ENCODE measurements at places on chromosomes 4 and X. TPM values are rescaled to one million over a fixed set of nuclear protein-coding genes. Genes with fewer than 3 reads are reported as not detected.

DNA sequence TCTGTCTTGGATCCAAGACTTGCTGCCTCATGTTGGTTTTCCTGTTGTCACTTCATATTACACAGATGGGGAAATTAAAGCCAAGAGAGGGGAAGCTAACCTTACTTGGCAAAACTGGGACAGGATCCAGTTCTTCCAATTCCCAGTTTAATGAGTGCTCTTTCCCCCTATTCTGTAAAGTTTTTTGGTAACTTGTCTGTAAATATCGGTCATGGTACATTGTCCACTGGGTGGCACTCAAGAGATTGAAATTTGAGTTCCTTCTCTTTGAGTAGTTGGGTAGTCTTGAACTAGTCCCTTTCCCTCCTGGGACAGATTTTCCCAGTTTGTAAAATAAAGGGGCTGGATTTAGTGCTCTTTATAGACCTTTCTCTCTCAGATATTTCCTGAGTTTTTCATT is 12.4 kb upstream of the EOLA2 start:
- H3K36me3 ChIP-seq = no peaks in the 10 kb centered on the region
- DNase-seq = peak; percentile 35
- H3K4me1 ChIP-seq = no peaks in the 10 kb centered on the region
- no peaks in the 10 kb centered on the region for H3K27me3 ChIP-seq
- no peak overlapping the region for H3K27ac ChIP-seq

DNA sequence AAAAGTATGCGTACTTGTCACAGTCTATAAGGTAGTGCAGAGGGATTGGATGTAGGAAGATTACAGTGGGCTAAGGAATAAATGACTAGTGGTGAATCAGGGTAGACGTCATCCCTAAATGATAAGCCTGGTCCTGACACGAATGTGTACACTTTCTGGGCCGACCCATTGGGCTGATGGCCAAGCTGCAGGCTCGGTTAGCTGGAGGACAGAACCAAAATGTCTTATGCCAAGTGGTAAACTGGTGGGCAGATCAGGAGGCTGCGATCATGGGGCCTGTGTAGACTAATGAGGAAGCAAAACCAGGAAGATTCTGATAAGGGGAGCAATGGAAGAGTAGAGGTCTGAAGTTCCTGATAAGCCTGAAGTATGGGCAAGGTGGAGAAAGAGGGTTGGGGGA is 272.8 kb upstream of the GATB start:
- no peaks in the 10 kb centered on the region for H3K27me3 ChIP-seq
- no peak overlapping the region for H3K27ac ChIP-seq
- no peaks in the 10 kb centered on the region for H3K36me3 ChIP-seq
- no peaks in the 10 kb centered on the region for H3K4me1 ChIP-seq

DNA sequence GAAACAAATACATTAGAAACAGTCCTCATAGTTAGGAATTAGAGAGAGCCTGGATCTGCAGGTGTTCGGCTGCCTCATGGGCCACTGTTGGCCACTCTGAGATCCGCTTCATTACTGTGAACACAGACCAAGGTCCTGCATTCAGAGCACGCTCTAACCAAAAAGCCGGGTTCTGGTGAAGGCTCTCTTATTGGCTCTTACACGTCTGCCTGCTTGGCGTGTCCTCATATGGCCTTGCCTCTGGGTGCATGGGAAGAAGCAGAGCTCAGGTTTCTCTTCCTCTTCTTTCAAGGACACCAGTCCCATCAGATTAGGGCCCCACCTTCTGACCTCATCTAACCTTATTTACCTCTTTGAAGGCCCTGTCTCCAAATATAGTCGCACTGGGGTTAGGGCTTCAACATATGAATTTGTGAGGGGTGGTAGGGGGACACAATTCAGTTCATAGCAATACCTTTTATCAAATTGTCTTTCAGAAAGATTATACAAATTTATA is 37.1 kb upstream of the ELF2 start:
- H3K36me3 ChIP-seq = no peaks in the 10 kb centered on the region
- H3K4me3 ChIP-seq = no peak overlapping the region
- H3K27ac ChIP-seq = no peak overlapping the region

GRCh38 chrX:28472926-28473325 is 114.3 kb upstream of the IL1RAPL1 start:
- no peaks in the 10 kb centered on the region for H3K4me1 ChIP-seq
- no peak overlapping the region for H3K4me3 ChIP-seq
- H3K27ac ChIP-seq = no peak overlapping the region

DNA sequence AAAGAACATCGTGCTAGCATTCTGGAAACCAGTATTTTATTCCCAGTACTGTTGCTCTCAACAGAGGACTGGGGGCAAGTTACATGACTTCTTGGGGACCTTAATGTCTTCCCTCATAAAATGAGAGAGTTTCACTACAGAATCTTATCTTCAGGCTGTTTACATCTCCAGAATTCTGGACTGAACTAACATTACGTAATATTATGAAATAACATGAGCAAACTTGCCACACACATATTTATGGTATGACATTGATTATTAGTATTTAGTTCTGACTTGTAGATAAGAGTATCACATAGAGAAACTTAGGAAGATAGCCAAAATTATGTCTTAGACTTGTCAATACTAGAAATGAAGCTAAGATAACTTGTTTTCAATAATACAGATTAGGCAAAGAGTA is 68.0 kb downstream of the NFKB1 start:
- H3K36me3 ChIP-seq = no peaks in the 10 kb centered on the region
- H3K27me3 ChIP-seq = no peaks in the 10 kb centered on the region
- no peak overlapping the region for H3K4me3 ChIP-seq
- peaks cover 4% of the 10 kb centered on the region for H3K4me1 ChIP-seq

- no peaks in the 10 kb centered on the region for H3K27me3 ChIP-seq
- no peaks in the 10 kb centered on the region for H3K36me3 ChIP-seq
- DNase-seq = no peak
- no peak overlapping the region for H3K27ac ChIP-seq
- peaks cover 13% of the 10 kb centered on the region for H3K4me1 ChIP-seq
Observed at GRCh38 chr4:7132730-7133582, 59.4 kb upstream of the SORCS2 start.

DNA sequence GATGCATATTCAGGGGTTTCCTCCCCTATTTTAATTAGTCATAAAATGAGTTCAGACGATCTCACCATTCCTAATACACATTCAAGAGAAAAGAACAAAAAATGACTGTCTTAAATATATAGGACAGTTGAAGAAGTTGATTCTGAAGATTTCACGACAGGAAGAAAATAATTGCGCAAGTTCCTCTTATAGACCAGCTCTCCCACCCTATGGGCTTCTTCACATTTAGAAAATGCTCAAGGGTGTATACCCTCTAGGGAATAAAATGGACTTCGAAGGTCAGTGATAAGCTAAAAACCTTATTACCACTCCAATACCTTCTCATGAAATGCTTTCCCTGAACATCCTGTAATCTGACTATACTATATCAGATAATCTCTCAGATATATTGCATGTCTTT is 149.2 kb upstream of the TEX13C start:
- no peak for DNase-seq
- no peaks in the 10 kb centered on the region for H3K4me1 ChIP-seq

GRCh38 chr4:5261866-5262265 is 210.6 kb downstream of the STK32B start:
- DNase-seq = no peak
- no peaks in the 10 kb centered on the region for H3K4me1 ChIP-seq
- H3K27ac ChIP-seq = no peak overlapping the region
- H3K36me3 ChIP-seq = no peaks in the 10 kb centered on the region
- H3K27me3 ChIP-seq = no peaks in the 10 kb centered on the region
- no peak overlapping the region for H3K4me3 ChIP-seq

- H3K27me3 ChIP-seq = no peaks in the 10 kb centered on the region
- no peak overlapping the region for H3K27ac ChIP-seq
- H3K4me1 ChIP-seq = no peaks in the 10 kb centered on the region
- DNase-seq = peak; percentile 85
- no peak overlapping the region for H3K4me3 ChIP-seq
- H3K36me3 ChIP-seq = no peaks in the 10 kb centered on the region
Observed at GRCh38 chr4:101730291-101731117, 60.0 kb upstream of the BANK1 start.

DNA sequence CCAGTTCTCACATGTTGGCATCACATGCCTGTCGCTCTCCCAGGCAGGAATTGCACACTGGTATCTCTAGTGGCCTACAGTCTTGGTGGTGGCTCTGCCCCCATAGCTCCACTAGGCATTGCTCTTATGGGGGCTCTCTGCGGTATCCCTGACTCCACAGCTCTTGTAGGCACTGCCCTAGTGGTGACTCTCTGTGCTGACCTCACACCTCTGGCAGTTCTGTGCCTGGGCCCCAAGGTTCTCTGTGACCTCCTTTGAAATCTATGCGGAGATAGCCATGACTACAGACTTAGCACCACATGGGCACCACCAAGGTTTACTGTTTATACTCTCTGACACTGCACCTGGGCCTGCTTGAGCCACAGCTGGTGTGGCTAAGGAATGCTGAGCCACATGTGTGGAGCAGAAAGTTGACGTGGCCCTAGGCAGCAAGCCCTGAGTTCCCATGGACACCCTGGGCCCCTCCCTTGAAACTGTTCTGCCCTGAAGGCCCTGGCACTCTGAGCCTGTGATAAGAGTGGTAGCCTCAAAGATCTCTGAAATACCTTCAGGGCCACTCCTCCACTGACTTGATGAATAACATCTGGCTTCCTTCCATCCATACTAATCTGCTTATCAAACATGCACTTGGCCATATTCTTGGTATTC is 8.0 kb downstream of the SLC9B1 start:
- H3K4me1 ChIP-seq = peaks cover 17% of the 10 kb centered on the region
- H3K27ac ChIP-seq = no peak overlapping the region
- H3K4me3 ChIP-seq = no peak overlapping the region
- no peaks in the 10 kb centered on the region for H3K27me3 ChIP-seq

DNA sequence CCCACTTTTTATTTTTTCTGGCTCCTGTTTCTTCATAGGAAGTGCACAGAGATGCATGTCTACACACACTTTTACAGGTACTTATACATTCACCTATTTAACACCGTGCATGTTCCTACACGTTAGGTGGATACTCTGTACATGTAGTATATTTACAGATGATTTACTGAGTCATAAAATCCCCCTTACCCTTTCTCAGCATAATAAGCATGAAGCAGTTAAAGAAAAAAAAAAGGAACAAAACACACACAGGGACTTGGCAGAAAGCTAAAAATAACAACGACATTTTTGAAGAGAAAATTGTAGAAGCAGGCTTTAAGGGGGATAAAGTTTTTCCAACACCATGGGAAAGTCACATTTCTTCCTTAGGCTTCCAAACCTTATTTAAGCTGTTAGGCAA is 96.4 kb upstream of the IQCM start:
- no peak for DNase-seq
- H3K27me3 ChIP-seq = no peaks in the 10 kb centered on the region
- H3K4me1 ChIP-seq = no peaks in the 10 kb centered on the region
- no peak overlapping the region for H3K27ac ChIP-seq
- no peak overlapping the region for H3K4me3 ChIP-seq

DNA sequence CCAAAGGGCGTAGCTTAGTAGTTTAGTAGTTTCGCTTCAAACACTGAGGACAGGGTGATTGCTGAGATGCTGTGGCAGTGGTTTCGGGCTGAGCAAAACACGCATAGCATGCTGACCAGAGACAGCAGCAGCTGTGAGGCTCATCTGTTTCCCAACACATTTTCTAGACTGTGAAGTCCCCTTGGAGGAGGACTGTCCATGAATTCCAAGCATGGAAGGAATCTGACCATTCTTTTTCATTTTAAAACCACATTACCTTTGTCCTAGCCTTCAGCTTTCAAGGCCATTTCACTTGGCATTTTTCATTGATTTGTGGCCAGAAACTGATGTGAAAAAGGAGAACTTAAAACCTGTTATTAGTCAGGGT is 240.9 kb downstream of the PALLD start:
- no peaks in the 10 kb centered on the region for H3K27me3 ChIP-seq
- H3K4me3 ChIP-seq = no peak overlapping the region
- no peaks in the 10 kb centered on the region for H3K4me1 ChIP-seq
- H3K36me3 ChIP-seq = no peaks in the 10 kb centered on the region

DNA sequence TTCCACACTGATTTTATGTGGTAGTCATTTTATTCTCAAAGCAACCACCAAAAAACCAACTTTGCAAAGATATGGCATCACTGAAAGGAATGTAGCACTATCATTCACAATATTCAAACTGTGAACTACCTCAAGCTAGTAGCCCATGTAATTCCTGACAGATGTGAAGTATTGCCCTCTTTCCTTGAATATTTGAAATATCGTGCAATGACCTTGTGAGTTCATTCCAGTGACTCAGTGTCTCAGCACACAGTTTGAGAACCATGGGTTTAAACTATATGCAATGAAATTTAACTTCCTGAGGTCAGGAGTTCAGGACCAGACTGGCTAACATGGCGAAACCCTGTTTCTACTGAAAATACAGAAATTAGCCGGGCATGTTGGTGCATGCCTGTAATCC is 20.9 kb upstream of the IQCM start:
- no peaks in the 10 kb centered on the region for H3K36me3 ChIP-seq
- H3K27ac ChIP-seq = no peak overlapping the region
- no peak for DNase-seq

DNA sequence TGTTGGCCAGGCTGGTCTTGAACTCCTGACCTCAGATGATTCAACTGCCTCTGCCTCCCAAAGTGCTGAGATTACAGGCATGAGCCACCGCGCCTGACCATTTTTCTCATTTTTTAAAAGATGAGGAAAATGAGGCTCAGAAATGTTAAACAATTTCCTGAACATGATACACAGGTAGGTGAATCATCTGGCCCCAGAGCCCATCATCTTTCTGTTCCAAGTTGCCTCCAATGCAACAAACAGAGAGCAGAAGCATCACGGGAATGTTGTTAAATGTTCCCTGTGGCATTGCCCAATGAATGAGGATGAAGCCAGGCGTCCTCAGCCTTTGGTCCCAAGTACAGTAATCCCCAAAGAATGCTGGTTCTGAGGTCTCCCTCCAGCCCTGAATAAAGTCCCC is 31.3 kb upstream of the ANXA5 start:
- H3K4me3 ChIP-seq = no peak overlapping the region
- H3K27me3 ChIP-seq = no peaks in the 10 kb centered on the region
- DNase-seq = no peak
- no peak overlapping the region for H3K27ac ChIP-seq

GRCh38 chrX:39689376-39690104 is 408.2 kb downstream of the BCOR start:
- H3K27me3 ChIP-seq = peaks cover 5% of the 10 kb centered on the region
- peaks cover 23% of the 10 kb centered on the region for H3K4me1 ChIP-seq
- H3K36me3 ChIP-seq = no peaks in the 10 kb centered on the region

DNA sequence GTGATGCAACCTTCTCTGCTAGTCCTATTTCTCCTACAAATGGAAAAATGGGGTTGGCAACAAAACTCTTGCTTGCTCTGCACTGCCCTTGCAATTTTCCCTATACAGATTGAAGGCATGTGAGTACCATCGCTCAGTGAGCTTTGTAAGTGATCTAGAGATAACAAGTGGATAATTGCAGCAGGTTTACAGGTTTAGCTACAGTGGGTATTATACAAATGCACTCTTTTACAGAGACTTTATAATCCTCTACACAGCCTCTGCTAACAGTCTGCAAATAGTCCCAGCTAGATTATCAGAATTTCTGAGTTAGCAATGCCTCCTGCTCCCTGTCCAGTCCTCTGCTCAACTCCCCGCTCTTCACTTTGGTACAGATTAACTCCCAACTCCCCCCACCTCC is 11.1 kb downstream of the LEF1 start:
- no peaks in the 10 kb centered on the region for H3K27me3 ChIP-seq
- H3K36me3 ChIP-seq = no peaks in the 10 kb centered on the region
- DNase-seq = no peak
- H3K4me1 ChIP-seq = no peaks in the 10 kb centered on the region
- H3K4me3 ChIP-seq = no peak overlapping the region

GRCh38 chrX:41781500-41781899 is 57.5 kb downstream of the GPR82 start:
- no peak overlapping the region for H3K4me3 ChIP-seq
- no peaks in the 10 kb centered on the region for H3K36me3 ChIP-seq
- peaks cover 13% of the 10 kb centered on the region for H3K4me1 ChIP-seq
- H3K27me3 ChIP-seq = no peaks in the 10 kb centered on the region

The GLOD5 gene
- total RNA-seq = not detected

The SUV39H1 gene
- total RNA-seq = 2.9 TPM

The MTTP gene
- 92.2 TPM for total RNA-seq

The RGN gene
- total RNA-seq = 105 TPM

The ZNF518B gene
- 59.3 TPM for total RNA-seq

The EGFL6 gene
- total RNA-seq = 115 TPM

The CT45A1 gene
- not detected for total RNA-seq

Measured in hepatocyte (in vitro differentiated cells).